ENCODE measurements at places on chromosomes 12 and 14.

DNA sequence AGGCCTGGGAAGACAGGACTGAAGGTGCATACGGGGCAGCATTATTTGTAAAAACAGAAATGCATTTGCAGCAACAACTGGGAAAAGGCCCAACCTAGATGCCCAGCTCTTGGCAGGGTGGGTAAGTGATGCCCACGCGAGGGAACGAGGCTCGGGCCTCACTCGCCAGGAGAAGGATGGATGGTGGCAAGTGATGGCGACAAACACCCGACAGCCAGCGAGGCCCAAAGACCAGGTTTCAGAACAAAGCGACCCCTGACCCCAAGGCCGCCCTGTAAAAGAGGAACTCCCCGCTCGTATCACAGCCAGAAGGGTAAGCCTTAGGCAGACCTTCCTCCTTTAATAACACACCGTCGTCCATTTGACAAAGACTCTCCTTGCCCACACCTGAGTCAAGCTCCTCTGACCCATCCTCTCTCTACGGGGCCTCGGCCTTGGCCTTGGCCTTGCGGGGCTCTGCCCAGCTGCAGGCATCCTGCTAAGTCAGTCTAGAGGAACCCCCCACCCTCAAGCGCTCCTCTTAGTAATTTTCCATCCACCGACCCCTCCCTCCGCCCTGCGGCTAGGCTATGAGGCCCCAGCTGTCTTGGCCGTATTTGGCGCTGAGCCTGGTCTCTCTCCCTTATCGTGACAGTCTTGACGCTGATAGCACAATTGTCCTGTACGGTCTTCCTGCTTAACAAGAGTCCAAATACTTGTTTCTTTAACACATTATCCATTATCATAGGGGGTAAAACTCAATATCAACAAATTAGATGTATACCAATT, 80.2 kb downstream of the NCOR2 start:
- DNase-seq: no peak

DNA sequence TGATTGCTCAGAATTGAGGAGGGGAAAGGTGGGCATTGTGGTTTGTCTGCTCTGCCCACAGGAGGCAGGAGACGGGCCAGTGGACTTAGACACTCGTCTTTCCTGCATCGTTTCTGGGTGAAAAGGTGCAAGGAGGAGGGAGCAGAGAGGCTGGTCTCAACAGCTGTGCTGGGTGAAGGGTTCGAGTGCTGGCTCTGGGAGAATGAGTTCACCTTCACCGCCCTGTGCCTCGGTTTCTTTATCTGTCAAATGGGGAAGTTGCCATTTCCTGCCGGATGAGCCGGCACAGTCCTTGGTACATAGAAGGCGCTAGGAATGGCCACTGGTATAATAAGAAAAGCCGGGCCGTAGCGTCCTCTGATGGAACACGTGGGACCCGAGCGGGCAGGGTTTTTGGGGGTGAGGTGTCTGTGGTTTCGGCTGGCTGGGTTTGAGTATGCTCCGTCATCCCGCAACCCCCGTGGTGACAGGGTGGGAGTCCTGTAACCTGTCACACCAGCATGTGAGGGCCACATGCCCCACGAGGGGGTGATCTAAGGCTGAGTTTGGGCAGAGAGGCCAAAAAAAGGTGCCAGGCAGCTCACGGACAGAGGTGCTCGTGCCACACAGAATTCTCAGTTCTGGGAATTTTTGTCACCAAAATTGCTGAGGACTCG, 7.3 kb downstream of the BCL7A start:
- no peak for DNase-seq

GRCh38 chr14:67883717-67884116, 64.1 kb downstream of the RAD51B start:
- peak; percentile 35 for DNase-seq

DNA sequence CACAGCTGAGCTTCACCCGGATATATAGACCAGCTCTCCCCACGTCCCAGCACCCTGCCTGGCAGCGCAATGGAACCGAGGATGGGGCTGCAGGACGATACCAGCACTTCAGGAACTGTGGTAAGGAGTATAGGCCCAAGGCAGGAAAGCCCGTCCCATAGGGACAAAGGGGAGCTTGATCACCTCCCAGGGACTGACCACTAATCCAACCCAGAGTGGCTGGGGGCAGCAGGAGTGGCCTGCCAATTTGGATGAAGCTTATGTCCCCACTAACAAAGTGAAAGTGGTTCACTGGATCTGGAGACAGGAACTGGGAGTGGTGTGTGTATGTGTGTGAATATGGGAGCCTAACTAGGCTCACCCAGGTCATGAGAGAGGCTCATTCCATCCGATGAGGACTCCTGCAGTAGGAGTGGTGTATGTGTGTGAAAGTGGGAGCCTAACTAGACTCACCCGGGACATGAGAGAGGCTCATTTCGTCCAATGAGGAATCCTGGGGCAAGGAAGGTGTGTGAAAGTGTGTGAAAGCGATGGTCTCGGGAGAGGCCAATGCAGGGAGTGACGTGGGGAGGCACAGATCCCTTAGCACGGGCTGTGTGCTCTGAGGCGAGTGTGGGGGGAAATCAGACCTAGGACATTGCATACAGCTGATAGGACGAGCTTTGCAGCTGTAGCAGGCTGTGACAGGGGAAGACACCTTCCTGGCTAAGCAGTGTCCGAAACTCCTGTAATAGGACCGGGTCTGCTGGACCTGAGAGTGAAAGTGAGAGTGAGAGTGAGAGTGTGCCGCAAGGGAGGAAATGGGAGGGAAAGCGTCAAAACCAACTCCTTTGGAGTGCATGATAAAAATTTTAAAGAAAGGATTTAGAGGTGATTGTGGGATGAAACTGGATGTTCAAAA, 25.7 kb downstream of the KLRK1 start:
- DNase-seq: peak; percentile 33

GRCh38 chr14:37668646-37669045, 73.2 kb downstream of the TTC6 start:
- peak; percentile 66 for DNase-seq

- no peak for DNase-seq
These were observed at the start of gene KLRG1 for GRCh38 chr12:8989413-8989812. KLRG1 (plus strand) TSS chr12:8989546; CDS start chr12:8989636, 90 bp downstream.

- no peak for DNase-seq
These were observed 3.6 kb downstream of the ITGA7 start for GRCh38 chr12:55703901-55704761.
